ENCODE measurements at places on chromosomes 12 and 14. TPM values are rescaled to one million over a fixed set of nuclear protein-coding genes. Genes with fewer than 3 reads are reported as not detected.

DNA sequence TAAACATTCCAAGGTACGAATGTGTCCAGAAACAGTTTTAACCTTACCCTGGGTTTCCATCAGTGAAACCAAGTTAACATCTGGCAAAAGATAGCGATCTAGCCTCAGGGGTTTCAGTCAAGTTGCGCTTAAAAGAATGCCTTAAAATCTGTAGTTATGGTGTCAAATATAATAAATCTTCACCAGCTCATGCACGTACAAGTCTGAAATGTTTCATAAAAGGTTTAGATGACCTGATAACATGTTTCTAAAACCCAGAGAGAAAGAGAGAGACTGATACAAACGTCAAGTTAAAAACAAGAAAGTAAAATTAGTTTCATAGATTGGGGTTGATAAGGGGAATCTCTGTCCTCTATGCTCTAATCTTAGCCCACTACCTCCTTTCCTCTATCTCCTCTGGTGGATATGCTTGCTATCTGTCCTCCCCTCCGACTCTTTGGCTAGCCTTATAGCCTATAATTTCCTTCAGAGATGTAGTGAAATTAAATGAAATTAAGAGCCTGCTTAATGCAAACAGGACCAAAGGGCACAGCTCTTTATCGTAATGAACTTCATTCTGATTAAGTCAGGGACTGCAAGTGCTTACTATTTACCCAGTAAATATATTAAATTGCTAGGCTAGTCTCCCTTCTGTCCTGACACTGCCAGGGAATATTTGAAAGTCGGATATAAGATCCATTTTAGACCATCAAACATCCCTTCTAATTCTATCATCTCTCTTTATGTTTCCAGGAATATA, 18.4 kb upstream of the FOS start:
- no peak for DNase-seq

- no peak for DNase-seq
Measured at GRCh38 chr12:108622421-108622820, 11.3 kb downstream of the SELPLG start.

GRCh38 chr14:69536971-69537370, 37.7 kb downstream of the CCDC177 start:
- no peak for DNase-seq

DNA sequence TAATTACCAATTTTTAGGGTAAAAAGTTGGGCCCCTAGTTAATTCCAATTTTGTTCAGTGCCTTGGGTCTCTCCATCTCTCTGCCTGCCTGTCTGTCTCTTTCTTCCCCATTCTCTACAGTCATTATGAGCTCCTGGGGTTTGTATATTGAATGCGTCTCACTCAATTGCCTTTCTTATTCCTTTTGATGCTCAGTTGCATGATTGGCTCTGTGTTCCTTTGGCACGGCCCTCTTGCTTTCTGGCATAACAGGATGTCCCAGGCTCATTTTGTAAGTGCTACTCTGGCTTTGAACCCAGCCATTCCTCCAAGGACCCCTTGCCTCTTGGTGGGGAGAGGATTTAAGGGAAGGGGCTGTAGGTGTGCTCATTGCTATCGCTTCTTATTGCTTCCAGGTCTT, 35.6 kb downstream of the ZNF664 start:
- DNase-seq, result no peak

- DNase-seq, result no peak
Measured at GRCh38 chr12:1936406-1937320, 18.2 kb upstream of the CACNA2D4 start.

- DNase-seq, result no peak
Measured at GRCh38 chr12:57630891-57631433, 2.0 kb downstream of the B4GALNT1 start.

AKAP6 gene
- 75.5 TPM for polyA plus RNA-seq
